ENCODE measurements at places on chromosomes 6 and 20. TPM values are rescaled to one million over a fixed set of nuclear protein-coding genes. Genes with fewer than 3 reads are reported as not detected.

Gene FOXS1
- 0.52 TPM for polyA plus RNA-seq

Gene RAD21L1
- not detected for polyA plus RNA-seq

Gene LY6G5C
- polyA plus RNA-seq, result 2.7 TPM

Gene TTK
- polyA plus RNA-seq, result 0.36 TPM

Gene CD164
- polyA plus RNA-seq, result 129 TPM

Gene RHAG
- polyA plus RNA-seq, result not detected

Measured in ovary (tissue), 10 donors.